ENCODE measurements at places on chromosomes 2 and 18. TPM values are rescaled to one million over a fixed set of nuclear protein-coding genes. Genes with fewer than 3 reads are reported as not detected.

- ATAC-seq, result no peak
Observed at GRCh38 chr18:27894746-27895145, 282.2 kb downstream of the CDH2 start.

GRCh38 chr2:149371476-149371875, 41.1 kb downstream of the LYPD6 start:
- ATAC-seq, result no peak

TLX2 gene
- not detected for total RNA-seq

- no peak for ATAC-seq
Observed at GRCh38 chr18:71831039-71831438, 713.1 kb downstream of the CBLN2 start.

PDE1A gene
- total RNA-seq, result 1.2 TPM

- no peak for ATAC-seq
Observed at GRCh38 chr2:218679119-218679518, 7.2 kb downstream of the STK36 start.

- ATAC-seq, result peak; percentile 91
Observed at GRCh38 chr18:55997151-55997561, 409.2 kb upstream of the TCF4 start.

GRCh38 chr2:45595721-45596435, 15.2 kb downstream of the SRBD1 start:
- ATAC-seq, result no peak

DNA sequence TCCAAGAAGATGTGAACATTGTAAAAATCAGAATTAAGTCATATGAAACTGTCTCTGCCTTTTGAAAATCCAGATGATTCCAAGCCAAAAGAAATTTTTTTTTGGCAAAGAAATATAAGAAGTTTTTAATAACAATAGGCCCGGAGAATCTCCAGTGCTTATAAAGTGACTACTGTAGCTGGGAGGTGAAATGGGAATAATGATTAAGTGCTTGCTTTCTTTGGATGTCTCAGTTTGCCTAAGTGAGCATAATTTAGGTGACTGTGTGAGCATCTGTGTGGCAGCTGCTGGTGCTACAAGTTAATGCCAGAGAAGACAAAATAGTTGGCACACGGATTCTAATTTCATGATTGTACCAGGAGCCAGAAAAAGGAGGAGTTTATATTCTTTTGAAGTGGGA, 185.0 kb downstream of the LTBP1 start:
- ATAC-seq, result no peak

DNA sequence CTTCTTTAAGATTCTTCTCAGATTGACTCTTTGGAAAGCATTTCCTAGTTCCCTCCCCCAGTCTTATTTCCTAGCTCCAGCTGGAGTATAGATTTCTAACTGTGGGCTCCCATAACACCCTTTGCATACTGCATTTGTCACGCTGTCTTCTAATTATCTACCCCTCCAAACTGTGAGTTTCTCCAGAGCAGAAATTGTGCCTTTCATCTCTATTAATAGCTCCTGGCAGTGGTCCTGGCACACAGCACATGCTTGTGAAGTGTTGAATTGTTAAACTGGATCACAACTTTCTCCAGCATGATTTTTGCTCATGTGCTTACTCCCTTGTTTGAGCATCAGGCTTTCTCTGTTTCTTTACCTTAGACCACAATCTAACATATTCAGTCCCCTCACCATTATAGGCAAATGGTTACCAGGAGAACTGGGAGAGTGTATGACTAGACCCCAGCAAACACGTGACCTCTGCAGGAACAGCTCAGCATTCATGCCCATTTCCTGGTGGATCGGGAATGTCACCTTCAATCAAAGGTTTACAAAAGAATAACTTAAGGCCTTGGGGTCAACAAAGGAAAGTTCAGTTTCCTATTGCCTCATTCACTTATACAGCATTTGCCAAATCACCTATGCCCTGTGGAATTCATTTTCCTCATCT, 175.7 kb upstream of the TANK start:
- no peak for ATAC-seq

GRCh38 chr2:99169534-99169933, 11.3 kb downstream of the MITD1 start:
- ATAC-seq, result no peak

DNA sequence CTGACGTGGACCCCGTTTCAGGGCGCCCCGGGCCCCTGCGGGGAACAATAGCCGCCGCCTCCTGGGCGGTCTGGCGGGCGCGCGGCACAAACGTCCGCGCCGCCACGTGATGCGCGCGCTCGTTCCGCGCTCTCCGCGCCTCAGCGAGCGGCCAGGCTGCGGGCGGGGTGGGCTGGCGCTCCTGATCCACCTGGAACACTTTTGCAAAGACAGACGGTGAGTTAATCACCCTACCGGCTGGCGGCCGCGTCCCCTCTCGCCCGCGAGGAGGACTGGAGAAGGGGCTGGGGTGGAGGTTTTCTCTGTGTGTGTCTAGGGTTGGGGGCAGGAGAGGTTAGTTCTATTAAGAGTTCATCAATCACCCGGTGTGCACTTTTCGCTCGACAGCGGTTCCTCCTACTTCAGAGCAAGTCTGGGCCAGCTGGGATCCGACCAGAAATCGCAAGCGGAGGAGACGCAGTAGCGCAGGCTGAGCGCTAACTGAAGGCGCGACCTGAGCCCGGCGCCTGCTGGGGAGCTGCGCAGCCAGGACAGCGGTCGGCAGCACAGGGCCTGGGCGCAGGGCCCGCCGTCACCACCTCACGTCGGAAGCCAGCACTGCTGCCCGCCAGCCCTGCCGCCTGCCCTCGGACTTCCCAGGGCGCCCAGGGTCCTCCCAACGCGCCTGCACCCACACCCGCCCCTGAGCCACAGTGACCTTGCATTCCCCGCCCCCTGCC, 10.3 kb upstream of the HOXD1 start:
- ATAC-seq, result peak; percentile 69

GRCh38 chr2:207472343-207473048, 57.3 kb upstream of the CREB1 start:
- no peak for ATAC-seq

DNA sequence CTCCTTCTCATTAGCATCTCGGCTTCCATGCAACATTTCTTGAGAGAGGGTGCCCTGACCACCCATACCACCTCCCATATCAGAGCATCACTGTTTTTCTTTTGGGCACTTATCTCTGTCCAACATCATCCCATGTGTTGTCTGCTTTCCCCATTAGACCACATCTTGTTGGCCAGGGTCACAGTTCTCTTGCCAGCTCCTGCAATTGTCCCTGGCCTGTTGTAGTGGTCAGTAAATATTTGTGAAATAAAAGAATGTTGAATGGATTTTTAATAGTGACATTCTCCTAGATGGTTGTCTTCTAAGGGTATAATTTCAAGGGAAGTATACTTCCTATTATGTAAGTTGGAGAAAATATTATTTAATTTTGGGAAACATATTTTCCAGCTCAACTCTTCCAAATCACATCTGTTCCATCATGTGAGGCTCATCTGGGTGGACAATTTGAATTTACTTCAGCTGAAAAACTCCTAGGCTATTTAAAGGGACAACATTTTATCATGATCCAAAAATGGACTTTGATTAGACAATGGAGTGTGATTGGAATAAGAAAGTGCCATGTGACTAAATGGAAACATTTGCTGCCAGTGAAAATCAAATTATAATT, 83.0 kb downstream of the MOGAT1 start:
- no peak for ATAC-seq

ADRA2B gene
- total RNA-seq, result not detected

- ATAC-seq, result peak; percentile 65
Observed at GRCh38 chr2:17442334-17442733, 75.9 kb downstream of the RAD51AP2 start.

ZCCHC2 gene
- 7.3 TPM for total RNA-seq

DNA sequence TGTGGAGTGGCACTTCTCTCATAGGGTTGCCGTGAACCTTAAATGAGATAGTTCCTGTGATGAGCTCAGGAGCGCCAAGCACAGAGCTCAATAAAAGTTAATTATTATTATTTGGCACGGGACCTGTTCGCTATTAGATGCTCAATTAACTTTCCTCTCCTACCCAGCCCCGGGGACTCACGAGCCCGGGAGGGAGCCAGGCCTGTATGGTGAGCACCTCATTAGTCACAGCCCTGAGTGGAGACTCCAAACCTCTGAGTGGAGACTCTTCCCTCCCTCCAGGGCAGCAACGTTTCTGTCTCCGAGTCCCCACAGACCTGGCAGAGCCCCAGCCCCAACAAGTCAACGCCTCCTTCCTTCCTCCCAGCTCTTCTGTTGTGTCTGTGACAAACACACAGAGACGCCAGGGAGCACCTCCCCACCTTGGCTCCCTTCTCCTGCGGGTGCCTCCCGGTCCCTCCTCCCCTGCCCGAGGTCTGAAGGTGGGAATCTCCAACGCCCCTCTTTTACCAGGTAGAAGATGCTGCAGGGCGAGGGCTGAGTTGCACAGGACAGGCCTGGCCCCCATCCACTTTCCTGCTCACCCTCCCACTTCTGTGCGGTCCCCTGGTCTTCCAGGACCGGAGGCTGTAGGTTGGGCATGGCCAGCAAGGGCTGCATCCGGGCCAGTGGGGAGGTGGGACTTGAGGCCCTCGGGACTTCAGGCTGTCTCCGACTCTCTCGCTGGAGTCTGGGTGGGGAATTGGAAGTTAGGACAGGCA, 52.7 kb upstream of the ODC1 start:
- ATAC-seq, result peak; percentile 72

DSG2 gene
- total RNA-seq, result 22.4 TPM

DNA sequence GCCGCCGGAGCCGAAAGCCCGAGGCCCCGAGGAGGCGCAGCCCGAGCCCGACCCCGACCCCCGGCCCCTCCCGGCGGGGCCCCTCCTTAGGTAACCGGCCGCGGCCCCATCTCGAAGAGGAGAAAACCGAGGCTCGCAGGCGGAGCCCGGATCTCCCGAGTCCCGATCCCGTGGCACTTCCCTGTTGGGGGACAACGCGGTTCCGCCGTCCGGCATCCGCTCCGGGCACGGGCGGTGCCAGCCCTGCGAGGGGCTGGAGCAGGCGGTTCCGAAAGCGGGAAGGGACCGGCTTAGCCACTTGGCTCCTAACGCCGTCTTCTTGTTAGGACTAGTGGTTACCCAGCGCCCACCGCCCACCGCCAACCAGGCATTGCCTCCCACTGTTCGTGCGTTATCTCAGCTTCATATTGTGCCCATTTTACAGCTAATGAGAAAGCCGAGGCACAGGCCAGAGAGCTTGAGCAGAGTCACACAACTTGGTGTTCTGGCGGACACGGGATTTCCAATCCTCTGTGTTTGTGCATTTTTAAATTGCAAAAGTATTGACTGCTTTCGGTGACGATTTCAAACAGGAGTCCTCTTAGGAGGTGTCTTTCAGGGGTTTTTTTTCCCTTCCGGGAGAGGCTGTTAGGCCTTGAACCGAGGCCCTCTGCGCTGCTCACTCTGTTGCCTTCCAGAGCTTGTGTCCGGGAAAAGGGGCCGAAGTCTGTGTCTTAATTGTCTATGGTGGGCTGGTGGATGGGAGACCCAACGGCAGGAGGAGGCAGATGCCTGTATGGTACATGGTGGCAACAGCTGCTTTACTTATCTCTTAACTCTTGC, 562 bp downstream of the CENPA start:
- ATAC-seq, result peak; percentile 14

DNA sequence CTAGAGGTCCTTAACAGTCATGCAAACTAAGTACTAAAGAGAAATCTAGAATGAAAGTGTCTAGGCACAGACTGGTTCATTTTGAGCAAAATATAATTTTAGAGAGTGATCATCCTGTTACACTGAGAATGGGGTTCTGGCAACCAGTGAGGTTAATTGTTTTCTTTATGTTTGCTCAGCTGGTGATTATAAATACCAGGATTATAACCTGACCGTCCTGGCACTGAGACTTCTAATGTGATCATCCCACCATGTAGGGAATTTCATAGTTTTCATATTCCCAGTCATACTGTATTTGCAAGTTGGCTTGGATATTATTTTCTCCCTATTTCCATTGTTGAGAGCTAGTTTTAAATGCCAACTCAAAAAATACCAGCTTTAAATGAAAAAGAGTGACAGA, 852.5 kb upstream of the LRATD1 start:
- ATAC-seq, result no peak

STARD6 gene
- not detected for total RNA-seq

DNA sequence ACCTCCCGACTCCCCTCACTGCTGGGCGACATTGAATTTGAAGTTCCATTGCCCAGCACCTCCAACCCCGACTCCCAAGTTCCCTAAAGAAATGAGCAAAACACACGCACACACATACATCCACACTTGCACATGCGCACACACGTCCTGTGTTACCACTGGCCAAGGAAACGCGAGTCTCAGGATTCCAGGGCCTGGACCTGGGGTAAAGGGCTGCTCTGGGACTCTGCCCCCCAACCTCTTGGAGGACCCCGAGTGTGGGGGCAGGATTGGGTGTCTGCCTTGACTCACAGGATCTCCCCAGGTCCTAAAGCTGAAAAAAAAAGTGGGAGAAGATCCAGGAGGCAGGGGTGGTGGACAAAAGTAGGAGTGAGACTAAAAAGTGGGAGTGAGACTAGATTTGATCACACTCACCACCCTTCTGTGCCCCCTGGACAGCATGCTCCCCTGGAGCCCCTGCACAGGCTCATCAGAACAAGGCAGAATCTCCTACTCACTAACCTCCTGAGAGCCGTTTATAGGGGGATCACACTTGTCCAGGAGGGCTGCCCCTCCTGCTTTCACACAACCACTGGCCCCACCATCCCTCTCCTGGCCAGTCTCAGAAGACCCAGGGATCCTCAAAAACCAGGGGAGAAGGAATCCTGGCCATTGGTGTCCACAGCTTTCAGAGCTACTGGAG, 202.2 kb downstream of the TNS1 start:
- ATAC-seq, result no peak

- ATAC-seq, result no peak
Observed at GRCh38 chr18:28588884-28589549, 412.1 kb upstream of the CDH2 start.

GRCh38 chr2:113895819-113896563, 6.1 kb downstream of the ACTR3 start:
- no peak for ATAC-seq

- ATAC-seq, result no peak
Observed at GRCh38 chr2:229314117-229314516, 43.0 kb upstream of the PID1 start.

HOXD3 gene
- 0.52 TPM for total RNA-seq

ACVR1C gene
- total RNA-seq, result 0.64 TPM

DNA sequence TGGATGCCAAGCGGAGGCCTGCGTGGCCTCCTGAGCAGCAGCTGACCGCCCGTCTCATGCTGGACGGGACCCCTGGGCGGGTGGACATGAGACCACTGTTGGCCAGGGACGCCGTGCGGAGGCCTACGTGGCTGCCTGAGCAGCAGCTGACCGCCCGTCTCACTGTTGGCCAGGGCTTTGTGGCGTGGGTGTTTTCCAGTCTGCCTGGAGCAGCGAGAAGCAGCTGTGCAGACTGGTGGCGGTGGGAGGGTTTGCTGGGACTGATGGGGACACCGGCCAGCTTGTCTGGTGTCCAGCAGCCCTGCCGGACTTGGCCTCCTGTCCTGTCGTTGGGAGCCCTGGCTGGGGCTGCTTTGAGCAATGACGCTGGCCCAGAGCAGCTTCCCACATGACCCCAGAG, 5.8 kb upstream of the D2HGDH start:
- ATAC-seq, result peak; percentile 4
